ENCODE measurements at places on chromosomes 1 and 21. TPM values are rescaled to one million over a fixed set of nuclear protein-coding genes. Genes with fewer than 3 reads are reported as not detected.

DNA sequence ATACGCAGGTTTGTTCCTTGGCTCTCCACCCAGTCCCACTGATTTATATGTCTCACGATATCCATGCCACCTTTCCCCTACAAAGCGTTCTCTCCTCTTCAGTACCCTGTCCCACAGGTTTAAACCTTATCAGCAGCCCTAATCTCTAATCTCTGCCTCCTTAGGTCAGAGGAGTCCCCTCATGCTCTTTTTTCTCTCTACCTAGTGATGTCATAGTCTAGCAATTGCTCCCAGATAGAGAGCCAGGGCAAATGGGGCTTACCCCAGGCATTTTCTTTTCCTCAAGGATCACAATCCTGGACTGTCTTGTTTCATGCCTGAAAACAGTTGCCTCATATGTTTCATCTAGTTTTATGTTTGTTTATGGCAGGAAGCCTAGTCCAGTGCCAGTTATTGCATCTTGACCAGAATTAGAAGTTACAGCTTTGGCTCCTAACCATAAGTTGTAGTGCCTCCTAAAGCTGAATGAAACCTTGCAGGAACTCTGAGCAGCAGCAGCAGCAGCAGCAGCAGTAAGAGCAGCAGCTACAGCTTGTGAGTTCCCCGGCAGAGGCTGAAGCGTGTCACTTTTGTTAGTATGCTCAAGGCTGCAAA is 26.7 kb upstream of the TP53BP2 start:
- DNase-seq = no peak

- no peak for DNase-seq
Observed at GRCh38 chr1:118442214-118442613, 257.2 kb upstream of the SPAG17 start.

GRCh38 chr1:235864469-235864868 is 2.2 kb downstream of the LYST start:
- DNase-seq = no peak

Gene BCAN
- 2.8 TPM for total RNA-seq

Gene HSF2BP
- not detected for total RNA-seq

Gene TSPEAR
- 0.51 TPM for total RNA-seq

Gene BNIPL
- total RNA-seq = not detected

Gene KAZN
- total RNA-seq = 2.1 TPM

GRCh38 chr1:99657213-99658030 is 11.5 kb downstream of the PALMD start:
- no peak for DNase-seq

Gene OR2T29
- not detected for total RNA-seq

Gene BGLAP
- total RNA-seq = 0.29 TPM

DNA sequence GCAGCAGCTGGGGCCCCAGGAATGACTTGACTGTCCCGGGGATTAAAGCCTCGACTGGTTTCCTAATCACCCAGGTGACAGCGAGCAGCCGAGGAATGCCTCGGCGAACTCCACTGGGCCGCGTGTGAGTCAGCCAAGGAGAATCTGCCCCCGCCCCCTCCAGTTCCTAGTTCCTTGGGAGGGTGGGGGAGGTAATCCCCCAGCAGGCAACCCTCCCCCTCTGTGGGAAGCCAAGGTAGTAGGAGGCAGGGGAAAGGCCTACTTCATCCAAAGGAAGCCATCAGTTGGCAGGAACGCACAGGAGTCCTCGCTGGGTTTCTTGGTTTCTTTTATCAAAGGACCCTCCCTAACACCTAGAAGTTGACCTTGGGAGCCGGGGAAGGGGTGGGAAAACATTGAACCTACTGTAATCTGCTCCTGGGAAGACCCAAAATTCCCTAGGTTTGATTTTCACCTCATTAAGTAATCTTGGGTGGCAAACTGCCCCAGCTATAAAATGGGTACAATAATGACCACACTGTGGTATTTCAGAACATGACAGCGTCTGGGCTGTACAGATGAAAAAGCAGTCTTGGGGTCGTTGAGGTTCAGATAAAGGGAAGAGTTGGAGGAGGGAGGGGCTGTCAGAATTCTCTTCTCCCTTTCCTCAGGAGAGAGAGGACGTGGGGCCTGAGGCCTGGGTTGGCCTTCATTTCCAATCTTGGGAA is 1.4 kb downstream of the TENT5B start:
- peak; percentile 87 for DNase-seq

Gene HSD3B2
- total RNA-seq = not detected

DNA sequence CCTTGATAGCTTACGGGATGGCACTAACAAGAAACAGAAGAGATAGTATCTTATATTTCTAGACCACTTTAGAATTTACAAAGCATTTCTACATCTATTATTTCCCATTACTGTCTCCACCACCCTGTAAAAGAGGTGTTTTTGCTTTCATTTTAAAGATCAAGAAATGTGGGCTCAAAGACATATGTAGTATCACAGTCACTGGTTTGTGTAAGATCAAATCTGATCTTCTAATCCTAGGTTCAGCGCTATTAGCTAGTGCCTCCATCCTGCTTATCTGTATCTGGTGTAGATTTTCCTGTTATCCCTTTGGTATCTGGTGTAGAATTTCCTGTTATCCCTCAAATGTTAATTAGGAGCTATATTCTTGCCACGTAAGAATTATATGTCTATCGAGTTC is 23.6 kb upstream of the ZRANB2 start:
- no peak for DNase-seq

DNA sequence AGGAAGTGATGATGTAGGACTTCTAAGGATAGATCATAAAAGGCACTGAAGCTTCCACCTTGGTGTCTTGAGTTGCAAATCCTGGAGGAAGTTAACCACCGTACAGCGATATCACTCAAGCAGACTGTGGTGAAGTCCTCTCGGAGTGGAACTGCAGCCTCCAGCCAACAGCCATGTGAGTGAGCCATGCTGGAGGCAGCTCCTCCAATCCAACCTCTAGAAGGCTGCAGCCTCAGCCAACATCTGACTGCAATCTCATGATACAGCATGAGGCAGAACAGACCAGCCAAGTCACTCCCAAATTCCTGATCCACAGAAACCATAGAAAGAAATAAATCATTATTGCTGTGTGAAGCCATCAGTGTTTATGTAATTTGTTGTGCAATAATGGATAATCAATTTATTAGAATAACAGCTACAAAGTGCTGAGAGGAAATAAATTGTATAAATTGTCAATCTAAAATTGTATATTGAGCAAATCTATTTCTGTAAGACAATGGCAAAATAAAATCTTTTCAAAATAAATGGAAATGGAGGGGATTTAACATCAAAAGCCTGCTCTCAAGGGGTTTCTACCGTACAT is 65.0 kb downstream of the PRSS38 start:
- no peak for DNase-seq

- DNase-seq = no peak
Observed at GRCh38 chr1:62870148-62870547, 86.2 kb downstream of the ATG4C start.

- no peak for DNase-seq
Observed at GRCh38 chr1:240906477-240906876, 294.5 kb upstream of the GREM2 start.

DNA sequence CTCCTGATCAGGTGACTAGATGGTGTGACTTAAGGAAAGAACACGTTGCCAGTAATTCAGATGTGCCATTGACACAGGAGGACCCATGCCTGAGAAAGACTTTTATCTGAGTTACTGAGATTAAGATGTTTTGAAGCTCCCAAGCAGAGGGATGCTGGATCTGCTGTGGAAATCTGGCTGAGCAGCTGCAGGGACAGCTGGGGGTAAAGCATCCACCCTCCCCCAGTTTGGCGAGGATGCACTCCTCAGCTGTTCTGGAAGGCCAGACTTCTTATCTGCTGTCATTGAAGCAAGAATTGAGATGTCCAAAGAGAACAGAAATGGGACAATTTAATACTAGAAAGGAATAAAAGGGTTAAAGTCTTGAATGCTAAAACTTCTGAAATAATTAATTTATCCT is 25.7 kb downstream of the TTC3 start:
- DNase-seq = no peak

Gene LRIF1
- total RNA-seq = 12.0 TPM

Gene PRRX1
- 80.3 TPM for total RNA-seq

DNA sequence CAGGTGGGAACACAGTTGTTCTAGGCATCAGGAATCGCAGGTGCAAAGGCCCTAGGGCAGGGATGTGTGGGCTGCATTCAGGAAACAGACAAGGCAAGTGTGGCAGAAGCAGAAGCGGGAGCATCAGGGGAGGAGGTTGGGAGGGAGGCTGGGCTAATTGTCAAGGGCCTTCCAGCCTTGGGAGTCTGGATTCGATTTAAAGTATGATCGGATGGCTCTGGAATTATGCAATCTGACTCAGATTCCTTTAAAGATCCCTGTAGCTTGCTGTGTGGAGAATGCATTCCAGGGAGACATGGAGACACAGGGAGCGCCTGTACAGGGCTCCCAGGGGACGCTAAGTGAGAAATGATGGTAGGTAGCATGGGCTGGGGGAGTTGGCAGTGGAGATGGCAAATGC is 86.5 kb downstream of the LACTBL1 start:
- no peak for DNase-seq

Gene HP1BP3
- 342 TPM for total RNA-seq
